Activated CD4-positive, alpha-beta T cell treated with anti-CD3 and anti-CD28 coated beads for 24 hours (primary cell): ENCODE measurements at places on chromosomes 1 and 21.

DNA sequence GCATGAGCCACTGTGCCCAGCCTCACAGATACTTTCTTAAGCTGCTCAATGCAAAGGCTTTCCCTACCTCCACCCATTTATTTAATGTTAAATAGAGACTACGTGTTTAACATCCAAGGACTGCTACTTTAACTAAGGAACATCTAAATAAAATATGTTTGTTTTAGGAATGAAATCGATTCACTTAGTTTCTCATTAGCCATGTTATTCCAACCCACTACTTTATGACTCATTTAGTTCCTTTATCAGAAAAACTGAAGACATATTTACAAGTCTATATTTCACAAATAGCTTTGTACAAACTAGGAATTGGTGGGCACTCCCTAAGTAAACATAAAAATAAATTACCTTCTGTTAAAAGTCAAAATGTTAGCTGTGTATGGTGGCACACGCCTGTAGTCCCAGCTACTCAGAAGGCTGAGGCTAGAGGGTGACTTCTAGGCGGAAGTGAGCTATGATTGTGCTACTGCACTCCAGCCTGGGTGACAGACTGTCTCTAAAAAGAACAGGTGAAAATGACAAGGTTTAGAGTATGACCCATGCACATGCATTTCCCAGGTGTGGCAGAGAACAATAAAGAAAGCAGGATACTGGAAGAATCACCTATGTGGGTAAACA, 39.9 kb upstream of the AK4 start:
- DNase-seq, result no peak

- no peak for DNase-seq
Observed at GRCh38 chr1:118661769-118662320, 326.3 kb downstream of the TBX15 start.

DNA sequence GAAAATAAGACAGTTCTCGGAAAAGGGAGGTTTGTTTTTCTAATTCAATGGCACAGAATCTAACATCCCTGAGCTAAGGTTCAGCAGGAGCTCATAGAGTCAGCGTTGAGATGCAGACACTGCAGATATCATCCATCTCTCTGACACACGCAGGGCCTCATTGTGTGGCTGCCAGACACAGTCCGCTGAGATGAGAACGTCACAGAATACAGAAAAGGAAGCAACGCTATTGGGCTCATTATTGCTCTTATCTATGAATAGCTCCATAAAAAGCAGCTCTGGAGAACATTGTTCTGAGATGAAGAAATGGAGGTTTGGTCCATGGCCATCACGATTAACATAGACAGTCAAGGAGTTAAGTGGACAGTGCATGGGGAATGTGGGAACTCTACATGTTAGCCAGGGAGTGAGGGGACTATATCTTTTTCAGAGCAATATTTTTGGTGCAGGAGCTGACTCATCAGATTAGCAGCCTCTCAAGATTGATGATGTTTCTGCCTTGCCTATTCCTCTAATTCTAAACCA, 771.6 kb upstream of the CXADR start:
- DNase-seq, result no peak

DNA sequence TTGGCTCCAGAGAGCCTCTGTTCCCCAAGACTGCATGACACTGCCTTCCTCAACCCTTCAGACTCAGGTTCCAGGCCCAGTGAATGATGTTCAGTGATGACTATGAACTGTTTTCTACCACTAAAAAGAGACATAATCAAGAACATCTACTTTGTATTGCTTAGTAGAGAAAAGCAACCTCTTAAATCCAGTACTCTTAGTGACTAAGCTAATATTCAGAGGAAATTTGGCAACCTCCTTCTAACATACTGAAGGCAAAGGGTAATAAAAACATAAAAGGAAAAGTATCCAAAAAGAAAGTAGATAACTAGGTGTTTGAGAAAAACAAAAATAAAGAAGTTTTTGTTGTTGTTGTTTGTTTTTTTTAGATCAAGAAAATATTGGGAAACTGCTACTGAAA, 153.3 kb upstream of the RUNX1 start:
- no peak for DNase-seq

GRCh38 chr1:212232090-212232489, 53.1 kb upstream of the PPP2R5A start:
- DNase-seq, result no peak

DNA sequence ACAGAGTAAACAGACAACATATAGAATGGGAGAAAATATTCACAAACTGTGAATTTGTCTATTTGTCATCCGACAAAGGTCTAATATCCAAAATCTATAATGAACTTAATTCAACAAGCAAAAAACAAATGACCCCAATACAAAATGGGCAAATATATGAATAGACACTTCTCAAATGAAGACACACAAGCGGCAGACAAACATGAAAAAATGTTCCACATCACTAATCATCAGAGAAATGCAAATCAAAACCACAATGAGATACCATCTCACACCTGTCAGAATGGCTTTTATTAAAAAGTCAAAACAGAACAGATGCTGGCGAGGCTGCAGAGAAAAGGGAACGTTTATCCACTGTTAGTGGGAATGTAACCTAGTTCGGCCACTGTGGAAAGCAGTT, 72.7 kb downstream of the SMYD3 start:
- DNase-seq, result no peak

DNA sequence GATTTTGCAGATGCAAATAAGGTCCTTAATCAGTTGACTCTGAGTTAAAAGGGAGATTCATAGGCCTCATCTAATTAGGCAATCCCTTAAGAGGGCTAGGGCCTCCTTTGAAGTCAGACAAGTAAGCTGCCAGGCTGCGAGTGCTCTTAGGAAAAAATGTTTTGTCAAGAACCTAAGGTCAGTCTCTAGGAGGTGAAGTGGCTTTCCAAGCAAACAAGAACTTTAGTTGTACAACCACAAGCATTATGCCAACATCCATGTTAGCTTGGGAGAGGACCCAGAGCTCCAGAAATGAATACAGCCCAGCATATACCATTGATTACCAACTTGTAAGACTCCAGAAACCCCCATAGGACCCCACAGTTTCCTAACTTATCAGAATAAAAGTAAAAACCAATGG, 1366.2 kb downstream of the PLA2G4A start:
- no peak for DNase-seq

DNA sequence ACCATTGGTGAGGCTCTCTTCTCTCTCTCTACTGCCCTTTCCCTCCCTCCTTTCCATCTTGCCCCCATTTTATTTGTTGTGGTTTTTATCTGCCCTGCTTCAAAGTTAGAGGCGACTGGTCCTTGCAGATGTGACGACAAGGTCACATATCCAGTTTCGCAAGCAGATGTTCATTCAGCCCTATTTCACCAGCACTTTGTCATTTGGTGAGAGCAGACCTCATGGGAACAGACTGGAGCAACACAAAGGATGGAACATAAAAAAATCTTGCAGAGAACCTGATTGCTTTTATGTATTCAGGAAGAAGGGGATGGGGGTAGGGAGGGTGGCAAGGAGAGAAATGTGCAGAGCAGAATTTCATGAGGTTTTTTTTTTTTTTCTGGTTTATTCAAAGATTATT, 84.3 kb downstream of the ELAVL4 start:
- DNase-seq, result no peak

DNA sequence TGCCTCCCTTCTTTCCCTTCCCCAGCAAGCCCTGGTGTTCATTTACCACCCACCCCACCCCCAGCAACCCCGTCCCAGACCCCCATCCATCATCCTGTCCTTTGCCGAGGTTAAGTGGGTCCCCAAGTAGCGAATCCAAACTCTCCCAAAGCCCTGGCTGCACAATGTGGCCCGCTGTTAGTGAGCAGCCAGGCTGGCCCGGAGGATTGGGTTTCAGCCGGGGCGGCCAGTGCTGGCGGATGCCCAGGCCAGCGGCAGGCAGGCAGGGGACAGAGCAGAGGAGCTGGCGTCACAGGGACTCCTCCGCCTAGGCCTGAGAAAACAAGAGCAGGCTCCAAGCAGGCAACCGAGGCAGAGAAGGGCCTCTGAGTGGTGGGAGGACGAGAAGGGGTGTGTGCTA, 61.4 kb downstream of the EPHB2 start:
- no peak for DNase-seq

- no peak for DNase-seq
Observed at GRCh38 chr21:34129901-34130715, 56.7 kb downstream of the MRPS6 start.

- no peak for DNase-seq
Observed at GRCh38 chr1:160607011-160607671, 27.8 kb upstream of the CD84 start.

DNA sequence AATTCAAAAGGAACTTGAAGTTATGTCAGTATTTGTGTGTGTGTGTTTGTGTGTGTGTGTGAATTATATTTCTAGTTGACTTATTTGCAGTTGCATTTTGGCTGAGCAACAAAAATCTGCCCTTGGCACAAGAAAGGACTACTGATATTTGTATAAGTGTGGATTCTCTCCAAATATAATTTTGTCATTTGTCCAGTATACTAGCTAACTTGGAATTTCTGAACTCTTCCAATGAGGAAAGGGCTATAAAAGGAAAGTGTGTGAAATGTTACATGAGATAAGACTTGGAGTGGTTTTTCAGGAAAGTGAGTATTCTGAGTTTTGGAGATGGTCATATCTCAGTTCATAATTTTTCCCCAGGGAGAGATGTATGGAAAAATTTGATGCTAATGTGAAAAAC, 1384.1 kb upstream of the B3GALT2 start:
- no peak for DNase-seq

- no peak for DNase-seq
Observed at GRCh38 chr1:12015001-12015491, 4.3 kb upstream of the MIIP start.

GRCh38 chr1:36656838-36657237, 174.1 kb upstream of the CSF3R start:
- DNase-seq, result no peak

DNA sequence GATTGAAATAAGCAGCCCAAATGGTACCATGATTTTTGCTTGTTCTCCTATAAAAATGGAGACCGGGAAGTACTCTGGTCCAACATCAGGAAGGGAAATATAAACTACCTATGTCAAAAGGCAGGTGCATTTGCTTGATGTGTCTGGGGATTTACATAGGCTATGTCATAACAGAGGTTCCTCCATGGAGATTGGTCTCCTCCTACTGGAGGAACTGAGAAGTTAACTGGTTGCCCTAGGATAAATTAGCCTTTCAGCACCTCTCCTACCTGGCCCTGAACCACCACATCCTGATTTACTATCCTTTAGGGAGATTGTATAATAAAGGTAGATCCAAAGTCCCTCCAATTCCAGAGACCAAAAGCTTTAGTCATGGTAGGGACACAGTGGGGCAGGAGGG, 1109.3 kb upstream of the B3GALT2 start:
- no peak for DNase-seq

- DNase-seq, result no peak
Observed at GRCh38 chr1:20470194-20470593, 15.8 kb downstream of the CAMK2N1 start.

- no peak for DNase-seq
Observed at GRCh38 chr1:165169028-165169427, 187.5 kb downstream of the LMX1A start.

GRCh38 chr1:202264300-202264699, 70.7 kb downstream of the LGR6 start:
- no peak for DNase-seq

- DNase-seq, result no peak
Observed at GRCh38 chr1:66211521-66211920, 322.4 kb upstream of the SGIP1 start.

- no peak for DNase-seq
Observed at GRCh38 chr1:230122366-230123279, 55.6 kb downstream of the GALNT2 start.

GRCh38 chr1:161440312-161440894, 64.9 kb upstream of the FCGR2A start:
- peak; percentile 56 for DNase-seq

DNA sequence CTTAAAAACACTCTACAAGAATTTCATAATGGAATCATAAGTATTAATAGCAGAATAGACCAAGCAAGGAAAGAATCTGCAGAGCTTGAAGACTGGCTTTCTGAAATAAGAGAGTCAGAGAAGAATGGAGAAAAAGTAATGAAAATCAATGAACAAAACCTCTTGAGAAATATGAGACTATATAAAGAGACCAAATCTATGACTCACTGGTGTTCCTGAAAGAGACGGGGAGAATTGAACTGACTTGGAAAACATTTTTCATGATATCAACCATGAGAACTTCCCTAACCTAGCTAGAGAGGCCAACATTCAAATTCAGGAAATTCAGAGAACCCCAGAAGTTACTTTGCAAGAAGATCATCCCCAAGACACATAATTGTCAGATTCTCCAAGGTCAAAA, 85.6 kb downstream of the GDAP2 start:
- DNase-seq, result no peak

DNA sequence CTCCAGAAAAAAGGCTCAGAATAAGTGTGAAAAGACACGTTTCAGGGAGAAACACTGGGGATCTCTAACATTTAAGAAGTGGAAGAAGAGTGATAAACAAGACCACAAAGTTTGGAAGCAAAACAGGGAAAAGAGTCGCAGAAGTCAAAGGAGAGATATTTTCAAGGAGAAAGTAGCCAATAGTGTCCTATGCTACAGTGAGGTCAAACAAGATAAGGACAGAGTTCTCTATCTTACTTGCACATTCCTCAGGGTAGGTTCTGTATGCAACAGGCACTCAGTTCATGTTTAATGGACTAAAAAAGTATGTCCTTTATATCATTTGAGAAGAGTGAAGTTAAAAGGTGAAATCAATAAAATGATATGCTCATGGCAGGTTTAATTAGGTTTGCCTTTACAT, 13.8 kb upstream of the EDEM3 start:
- no peak for DNase-seq

- DNase-seq, result no peak
Observed at GRCh38 chr1:85867189-85867588, 159.0 kb upstream of the ZNHIT6 start.

GRCh38 chr1:17618558-17619247, 79.2 kb downstream of the ARHGEF10L start:
- no peak for DNase-seq

DNA sequence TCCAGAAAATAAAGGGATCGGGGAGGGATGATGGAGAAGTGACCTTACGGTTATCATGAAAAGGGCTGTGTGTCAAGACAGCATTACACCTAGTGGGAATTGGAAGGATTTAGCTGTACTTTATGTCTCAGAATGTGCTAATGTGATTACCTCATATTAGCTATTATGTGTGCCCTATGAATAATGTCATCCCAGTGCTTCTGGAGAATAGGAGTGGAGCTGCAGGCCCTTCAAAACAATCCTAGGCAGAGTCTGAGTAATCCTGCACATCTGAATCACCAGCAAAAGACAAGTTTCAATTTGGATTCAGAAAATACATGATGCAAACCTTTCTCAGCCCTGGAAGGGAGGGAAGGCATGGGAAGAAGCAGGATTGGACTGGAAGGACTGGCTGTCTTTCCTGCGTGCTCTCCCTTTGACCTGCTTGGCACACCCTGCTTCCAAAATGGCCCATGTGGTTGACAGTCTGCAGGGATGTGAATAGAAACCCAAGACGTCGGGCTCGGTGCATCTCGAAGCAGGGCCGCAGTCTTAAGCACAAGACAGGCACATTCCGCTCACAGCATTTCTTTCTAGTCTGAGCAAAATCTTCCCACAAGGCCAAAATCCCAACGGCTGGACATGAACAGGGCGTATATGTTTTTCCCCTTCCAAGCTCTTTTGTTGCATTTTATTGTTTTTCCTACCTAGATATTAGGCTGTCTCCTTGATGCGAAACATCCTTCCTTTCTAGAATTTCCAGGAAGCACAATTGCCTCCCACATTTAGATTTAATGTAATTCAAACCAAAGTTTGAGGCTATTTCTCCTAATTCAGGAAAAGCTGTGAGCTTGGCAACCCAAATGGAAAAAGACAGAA, 54.3 kb upstream of the TARBP1 start:
- no peak for DNase-seq

- no peak for DNase-seq
Observed at GRCh38 chr1:200343874-200344273, 66.0 kb downstream of the ZNF281 start.
